AG04449 (cell line): ENCODE measurements at places on chromosomes 16 and 17.
A peak's percentile ranks its signal among the peaks of the same experiment; 100 is the strongest.

GRCh38 chr17:2780256-2780655 lies 16.0 kb upstream of the RAP1GAP2 start:
- no peak for DNase-seq

- no peak for DNase-seq
Measured at GRCh38 chr16:13885700-13886099, 34.3 kb upstream of the ERCC4 start.

DNA sequence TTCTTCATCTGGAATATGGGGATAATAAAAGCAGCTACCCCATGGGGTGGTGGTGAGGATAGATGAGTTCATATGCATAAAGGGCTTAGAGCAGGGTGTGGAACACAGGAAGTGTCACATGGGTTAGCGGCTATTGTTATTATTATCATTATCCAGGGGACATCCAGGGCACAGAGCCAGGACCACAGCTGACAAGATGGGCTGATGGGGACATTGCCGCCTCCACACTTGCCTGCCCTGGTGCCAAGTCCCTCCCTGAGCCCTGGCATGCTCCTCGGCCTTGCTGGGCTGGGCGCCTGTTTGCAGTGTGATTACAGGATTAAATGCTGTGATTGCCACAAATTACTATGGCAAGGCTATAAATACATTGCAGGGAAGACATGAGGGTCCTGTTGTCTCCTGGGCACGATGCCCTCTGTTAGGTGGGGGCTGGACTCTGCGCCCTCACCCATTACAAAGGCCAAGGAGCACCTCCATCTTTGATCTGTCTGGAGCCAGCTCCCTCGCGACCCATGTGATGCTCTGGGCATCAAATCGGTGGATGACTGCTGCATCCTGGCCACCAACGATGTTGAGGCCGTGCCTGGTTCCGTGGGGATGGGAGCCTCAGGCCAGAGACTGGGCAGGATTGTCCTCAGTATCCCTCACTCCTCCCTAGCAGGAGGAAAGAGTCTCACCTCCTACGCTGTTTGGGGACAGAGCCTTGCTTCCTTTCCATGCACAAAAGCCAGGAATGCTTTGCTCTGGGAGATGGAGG lies 43.2 kb downstream of the PIMREG start:
- no peak for DNase-seq

DNA sequence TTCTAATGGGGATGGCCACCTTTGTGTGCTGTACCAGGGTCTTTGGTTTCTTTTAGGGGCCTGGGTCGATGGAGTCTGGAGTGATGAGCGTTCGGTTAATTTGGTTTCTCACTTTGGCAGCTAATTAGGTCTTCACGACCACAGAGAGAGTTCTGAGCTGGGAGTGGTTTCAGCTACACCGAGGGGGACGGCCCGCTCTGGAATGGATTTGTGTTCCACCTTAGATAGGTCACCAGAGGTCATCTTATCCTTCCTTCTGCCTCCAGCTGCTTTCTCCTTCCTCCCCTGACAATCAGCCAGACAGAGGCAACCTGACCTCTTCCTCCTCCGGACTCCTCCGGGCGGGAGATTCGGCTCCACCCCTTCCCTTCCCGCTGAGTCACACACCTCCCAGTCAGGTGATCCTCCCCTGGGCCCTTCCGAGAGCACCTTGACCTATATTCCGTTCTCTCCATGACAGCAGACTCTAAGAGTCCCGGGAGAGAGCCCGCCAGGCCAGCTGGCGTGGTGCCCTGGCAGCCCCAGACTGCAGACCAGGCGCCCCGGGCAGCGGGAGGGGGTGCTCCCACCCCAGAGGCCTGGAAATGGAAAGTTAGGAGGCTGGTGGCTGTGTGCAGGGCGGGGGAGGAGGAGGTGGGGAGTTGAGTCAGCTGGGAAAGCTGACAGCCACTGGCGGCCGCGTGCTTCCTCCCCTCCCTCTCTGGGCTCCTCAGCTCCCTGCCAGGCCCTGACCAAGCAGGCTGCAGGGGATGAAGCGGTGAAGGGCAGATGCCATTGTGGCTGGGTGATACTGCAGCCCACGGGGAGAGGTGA lies 44.7 kb downstream of the CHD9 start:
- no peak for DNase-seq

DNA sequence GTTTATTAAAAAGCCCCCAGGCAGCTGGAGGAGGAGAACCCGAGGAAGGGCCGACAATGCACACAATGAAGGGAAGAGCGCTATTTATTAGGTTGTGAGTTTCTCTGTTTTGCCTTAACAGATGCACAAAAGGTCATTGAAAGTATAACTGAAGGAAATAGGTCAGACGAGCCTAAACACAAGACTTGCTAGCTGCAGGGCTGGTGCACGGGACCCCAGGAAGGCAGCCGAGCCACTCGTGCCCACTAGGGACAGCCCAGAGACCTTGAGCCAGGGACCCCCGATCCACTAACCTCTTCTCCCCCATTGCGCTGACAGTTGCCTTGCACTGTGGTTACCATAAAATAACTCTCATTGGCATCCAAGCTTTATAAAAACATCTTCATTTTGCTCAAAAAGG lies 11.3 kb downstream of the LITAFD start:
- no peak for DNase-seq

- DNase-seq: no peak
Measured at GRCh38 chr16:20905576-20905975, 5.0 kb downstream of the LYRM1 start.

DNA sequence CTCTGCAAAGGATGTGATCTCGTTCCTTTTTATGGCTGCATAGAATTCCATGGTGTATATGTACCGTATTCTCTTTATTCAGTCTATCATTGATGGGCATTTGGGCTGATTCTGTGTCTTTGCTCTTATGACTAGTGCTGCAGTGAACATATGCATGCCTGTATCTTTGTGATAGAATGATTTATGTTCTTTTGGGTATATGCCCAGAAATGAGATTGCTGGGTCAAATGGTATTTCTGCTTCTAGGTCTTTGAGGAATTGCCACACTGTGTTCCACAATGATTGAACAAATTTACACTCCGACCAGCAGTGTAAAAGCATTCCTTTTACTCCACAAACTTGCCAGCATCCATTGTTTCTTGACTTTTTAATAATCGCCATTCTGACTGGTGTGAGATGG lies 60.2 kb upstream of the ADORA2B start:
- DNase-seq: no peak

DNA sequence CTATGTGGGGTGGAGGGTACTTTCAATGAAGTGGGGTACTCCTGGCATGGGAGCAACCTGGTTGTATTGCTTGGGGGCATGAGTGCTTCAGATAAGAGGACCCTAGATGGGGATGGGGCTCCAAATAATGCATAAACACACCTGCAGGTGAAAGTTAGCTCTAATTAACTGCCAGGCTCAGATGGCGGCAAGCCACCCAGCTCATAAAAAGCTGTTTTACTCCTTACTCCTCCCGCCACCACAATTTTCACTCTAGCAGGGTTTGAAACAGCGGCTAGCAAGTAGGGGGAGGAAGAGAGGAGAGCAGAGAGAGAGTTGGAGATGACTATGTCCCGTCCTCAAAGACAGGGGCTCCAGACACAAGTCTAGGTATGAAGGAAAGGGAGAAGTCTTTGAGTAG lies 117.7 kb upstream of the WSCD1 start:
- DNase-seq: no peak

DNA sequence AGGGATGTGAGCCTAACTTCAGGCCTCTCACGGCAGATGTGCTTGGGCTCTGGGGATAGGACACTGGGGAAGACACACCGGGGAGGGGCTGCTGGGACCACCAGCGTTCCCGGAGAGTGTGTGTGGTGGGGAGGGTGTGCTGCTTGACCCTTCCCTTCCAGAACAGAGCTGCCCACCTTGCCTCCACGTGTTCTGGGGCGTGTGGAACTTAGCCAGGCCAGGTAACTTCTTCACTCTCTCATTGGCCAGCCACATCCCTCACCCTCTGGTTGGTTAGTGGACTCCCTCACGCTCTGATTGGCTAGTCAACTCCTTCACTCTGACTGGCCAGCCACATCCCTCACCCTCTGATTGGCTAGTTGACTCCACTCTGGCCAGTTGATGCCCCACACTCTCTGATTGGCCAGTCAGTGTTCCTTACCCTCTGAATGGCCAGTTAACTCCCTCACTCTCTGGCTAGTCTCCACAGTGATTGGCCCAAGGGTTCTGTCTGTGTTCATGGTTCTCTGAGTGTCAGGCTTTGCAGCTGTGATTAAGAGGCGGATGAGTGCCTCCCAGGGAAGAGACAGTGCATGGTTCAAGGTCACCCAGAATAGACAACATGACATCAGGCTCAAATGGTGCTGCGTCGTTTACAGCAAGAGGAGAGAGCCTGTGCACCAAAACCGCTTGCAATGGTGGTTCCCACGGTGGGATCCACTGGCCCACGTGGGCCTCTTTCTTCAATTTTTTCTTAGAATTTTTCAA lies 10.0 kb downstream of the TMEM235 start:
- peak; percentile 7 for DNase-seq
